ENCODE measurements at places on chromosomes 1 and 21.

DNA sequence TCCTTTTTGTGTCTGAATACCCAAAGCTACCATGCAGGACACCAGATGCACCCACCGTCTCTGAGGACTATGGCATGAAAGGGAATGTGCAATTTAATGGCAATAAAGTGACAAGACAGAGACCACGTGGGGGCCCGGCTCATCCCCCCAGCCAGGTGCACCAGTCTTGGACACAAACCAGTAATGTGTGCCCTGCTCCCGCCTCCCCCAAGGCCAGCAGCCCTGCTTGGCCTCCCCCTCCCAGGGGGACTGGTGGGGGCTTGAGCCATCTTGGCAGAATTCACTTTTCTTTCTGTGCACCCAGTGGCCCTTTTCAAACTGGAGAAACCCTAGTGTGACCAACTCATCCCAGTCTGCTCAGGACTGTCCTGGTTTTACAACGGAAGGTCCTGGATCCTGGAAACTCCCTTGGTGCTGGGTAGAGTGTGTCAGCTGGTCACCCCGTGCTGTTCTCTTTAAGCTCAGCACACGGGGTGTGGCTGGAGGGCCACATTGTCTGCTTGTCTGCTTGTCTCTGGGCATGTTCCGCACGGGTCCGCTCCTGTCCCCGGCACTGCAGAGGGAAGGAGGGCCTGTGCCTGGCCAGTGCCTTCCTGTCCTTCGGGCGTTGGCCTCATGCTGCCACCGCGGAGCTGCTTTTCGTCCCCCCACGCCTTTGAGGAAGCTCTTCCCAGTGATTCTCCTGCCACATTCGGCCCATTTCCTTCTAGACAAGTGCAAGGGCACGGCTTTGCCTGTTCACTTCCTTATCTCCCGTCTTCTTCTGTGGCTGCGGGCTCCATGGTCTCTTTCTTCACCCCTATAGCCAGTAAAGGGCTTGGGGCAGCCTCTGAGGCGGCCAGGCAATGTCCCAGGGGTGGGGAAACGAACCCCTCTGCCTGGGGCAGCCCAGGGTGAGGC lies 45.8 kb upstream of the TTC34 start:
- no peak for DNase-seq

DNA sequence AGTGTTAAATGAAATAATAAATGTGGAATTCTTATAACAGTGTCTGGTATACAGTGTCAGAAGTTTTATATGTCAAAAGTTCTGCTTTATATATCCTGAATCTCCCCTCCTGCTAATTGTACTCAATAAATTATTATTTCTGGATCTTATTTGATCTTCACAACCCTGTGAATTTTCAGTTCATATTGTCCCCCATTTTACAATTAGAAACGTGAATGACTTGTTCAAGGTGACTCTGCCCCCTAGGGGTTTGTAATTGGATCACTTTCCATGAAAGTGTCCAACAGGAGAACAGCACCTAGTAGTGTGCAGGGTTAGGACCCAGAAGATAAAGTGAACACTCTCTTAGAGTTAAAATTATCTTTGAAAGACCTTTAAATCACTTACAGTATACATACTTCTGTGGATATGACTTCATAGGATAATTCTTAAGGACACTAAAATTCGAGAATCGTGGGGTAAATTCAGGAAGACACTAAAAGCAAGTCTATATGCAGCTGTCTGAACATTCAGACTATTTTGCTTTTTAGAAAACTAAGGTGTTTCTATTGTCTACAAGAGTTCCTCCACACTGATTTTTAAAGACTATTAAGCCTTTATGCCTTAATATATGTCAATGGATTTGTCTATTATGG lies 4.5 kb upstream of the DDR2 start:
- DNase-seq: peak; percentile 32

DNA sequence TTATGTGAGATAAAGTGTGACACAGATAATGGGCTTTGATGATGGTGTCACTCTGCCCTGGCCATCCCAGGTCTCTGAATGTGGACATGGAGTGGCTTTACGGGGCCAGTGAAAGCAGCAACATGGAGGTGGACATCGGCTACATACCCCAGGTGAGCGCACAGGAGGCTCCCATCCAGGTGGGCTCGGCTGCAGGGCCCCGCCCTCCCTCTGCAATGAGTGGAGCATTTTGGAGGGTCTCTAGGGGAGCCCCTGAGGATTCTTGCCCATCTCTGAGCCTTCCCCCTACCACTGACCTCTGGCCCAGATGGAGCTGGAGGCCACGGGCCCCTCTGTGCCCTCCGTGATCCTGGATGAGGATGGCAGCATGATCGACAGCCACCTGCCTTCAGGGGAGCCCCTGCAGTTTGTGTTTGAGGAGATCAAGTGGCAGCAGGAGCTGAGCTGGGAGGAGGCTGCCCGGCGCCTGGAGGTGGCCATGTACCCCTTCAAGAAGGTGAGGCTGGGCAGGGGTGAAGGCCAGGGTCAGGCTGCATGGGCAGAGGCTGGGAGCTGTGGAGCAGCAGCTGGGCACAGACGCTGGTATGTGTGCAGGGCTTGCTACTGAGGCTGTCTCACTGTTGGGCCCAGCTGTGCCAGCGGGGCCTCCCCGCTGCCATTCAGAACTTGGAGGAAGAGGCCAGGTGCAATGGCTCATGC lies 8.2 kb upstream of the MTFR1L start:
- no peak for DNase-seq

DNA sequence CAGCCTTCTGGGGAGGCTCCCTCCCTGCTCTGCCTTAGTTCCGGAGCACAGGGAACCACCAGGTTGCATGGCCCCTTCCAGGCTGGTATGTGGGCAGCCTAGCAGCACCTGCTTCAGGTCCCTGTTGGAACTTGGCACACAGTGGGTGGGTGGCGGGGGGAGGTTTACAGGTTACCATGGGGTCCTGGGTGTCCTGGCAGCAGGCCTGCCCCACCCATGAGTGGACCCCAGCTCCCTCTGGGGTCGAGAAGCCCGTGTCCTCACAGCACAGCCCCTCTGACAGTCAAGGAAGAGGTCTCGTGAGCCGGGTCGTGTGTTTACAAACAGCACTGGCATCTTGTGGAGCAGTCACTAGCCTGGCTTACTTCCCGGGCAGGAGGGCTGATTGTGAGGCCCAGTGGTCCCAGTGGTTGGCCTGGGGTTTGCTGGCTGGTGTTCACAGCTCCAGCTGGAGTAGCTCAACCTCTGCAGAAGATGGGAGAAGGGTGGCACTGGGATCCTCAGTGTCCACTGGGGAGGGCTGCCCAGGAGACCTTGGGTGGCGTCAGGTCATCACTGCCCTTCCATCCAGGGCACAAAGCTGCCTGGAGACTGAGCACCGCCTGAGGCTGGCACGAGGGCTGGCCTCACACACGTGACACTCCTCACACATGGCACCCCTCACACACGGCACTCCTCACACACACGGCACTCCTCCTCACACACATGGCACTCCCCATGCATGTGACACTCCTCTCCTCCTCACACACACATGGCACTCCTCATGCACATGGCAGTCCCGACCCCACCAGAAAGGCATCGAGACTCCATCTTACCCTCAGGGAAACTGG lies 100.9 kb downstream of the RIPK4 start:
- no peak for DNase-seq

GRCh38 chr1:56496158-56496557 lies 83.2 kb downstream of the PLPP3 start:
- no peak for DNase-seq

DNA sequence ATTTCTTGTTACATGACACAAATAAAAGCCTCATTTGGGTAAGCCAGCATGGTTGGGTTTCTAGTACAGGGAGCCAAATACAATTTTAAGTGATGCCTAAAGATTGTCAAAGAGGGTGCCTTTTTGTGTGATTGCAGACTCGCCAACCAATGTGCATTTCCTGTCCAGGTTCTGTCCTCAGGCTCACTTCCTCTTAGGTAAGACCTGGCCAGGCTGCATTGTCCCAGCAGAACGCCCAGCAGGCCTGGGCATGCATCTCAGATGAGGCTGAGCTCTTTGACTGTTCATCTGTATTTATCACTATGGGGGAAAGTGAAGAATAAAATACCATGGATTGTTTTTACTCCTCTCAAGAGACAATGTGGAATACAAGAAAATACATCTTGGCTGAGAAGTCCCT lies 49.7 kb downstream of the KCNC4 start:
- no peak for DNase-seq

GRCh38 chr1:108842525-108843181 lies 14.2 kb downstream of the AKNAD1 start:
- no peak for DNase-seq

DNA sequence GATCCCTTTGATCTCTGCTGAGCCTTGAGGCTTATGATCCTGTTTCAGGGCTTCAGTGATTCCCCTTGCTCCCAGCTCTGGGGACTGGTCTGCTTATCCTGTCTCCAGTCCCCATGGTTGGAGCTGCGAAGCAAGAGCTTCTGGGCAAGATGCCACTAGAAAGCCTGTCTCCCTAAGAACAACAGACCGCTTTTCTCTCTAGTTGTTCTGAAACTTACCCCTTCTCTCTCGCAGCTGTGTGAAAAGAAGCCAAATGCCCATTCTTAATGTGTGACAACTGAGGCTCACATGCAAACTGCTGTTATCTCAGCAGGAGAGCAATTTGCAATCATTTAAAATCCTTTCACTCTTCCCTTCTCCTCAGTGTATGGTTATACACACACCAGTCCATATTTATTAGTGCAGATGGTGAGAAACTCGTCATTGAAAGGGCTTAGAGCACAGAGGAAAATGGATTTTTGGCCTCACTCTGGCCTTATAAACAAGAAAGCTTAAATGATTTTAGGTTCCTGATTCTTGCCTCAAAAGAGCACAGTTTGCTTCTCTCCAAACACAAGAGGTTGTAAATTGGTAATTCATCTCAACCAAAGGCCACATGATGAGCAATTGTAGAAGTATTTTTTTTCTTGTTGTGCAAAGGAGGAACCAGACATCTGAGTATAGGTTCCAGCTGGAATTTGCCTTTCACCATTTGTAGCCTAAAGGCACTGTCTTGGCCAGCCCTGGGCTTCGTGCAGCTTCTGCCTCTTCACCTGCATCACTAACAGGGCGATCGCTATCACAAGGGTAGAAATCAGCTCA lies 179.2 kb upstream of the LMO4 start:
- no peak for DNase-seq

DNA sequence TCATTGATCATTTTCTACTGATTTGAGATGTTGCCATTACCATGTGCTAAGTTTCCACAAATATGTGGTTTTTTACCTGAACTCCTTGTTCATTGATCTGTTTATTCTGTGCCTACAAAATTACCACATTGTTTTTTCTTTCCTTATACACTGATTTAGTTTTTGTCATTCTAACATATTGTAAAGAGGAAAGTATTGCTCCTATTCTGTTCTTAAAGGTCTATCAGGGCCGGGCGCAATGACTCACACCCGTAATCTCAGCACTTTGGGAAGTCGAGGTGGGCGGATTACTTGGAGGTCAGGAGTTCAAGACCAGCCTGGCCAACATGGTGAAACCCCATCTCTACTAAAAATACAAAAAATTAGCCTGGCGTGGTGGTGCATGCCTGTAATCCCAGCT lies 75.1 kb downstream of the CAMTA1 start:
- DNase-seq: no peak

DNA sequence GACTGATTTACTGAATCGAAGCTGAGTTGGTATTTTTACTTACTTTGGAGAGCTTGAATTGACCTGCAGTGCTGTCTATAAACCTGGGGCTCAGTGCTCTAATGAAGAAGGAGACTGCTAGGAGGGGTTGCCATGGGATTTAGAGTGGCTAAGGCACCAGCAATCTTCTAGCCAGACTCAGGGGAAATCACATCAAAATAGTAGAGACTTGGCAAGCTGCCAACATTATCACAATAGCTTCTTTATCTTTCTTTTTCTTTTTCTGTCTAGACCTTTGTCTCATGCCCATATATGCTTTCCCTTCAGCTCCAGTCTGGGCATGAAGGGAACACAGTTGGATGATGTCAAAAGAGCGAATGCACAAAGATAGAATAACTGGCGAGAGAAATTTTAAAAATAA lies 301.1 kb upstream of the DPYD start:
- DNase-seq: no peak

DNA sequence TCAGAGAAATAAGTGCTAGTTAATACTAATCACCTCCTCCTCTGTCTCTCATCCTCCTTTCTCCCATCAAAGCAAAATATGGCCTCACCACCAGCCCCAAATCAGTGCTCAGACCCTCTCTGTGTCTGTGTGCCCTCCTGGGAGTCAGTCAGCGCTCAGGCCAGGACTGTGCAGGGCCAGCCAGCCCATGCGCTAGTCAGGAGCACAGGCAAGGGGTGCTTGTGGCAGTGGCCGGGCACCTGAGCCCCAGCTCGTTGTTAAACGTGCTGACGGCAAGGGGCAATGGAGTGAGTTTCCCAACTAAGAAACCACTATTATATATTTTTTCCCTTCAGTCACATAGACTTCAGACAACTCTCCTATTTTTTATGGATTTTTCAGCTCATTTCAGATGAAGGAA lies 19.2 kb upstream of the PGD start:
- no peak for DNase-seq

- DNase-seq: no peak
Observed at GRCh38 chr1:7430047-7430608, 341.0 kb upstream of the VAMP3 start.

GRCh38 chr1:181044449-181044966 lies 10.7 kb downstream of the MR1 start:
- peak; percentile 45 for DNase-seq

DNA sequence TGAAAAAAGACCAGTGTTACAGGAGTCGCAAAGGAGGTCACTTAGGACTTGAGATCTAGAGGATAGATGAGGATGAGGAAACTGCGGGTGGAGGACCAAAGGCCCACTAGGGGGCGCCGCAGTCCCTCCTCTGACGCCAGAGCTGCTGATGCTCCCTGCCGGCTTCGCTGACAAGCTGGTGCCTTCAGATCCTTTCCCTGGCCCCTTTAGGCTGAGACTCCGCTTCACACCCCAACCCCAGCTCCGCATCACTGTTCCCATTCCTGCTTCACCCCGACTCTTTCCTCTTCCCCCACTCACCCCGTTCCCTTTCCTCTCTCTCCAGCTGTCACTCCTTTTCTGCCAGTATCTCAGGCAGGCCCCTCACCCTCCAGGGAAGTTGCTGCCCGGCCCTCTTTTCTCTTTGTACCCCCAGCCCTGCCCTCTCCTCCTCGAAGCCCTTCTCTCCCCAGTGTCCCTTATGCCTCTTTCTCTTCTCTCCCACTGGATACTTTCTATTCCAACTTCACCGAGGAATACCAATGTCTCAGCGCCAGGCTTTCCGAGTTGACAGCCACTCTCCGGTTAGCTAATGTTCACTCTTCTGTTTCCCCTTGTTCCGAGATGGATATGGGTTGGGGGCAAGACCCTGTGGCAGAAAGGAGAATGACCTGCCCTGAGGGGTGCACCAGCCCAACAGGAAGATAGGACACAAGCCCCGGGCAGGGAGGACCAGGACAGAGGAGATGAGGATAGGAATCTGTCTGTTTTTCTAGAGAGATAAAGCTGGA lies 4.5 kb downstream of the KCNJ9 start:
- DNase-seq: peak; percentile 53

DNA sequence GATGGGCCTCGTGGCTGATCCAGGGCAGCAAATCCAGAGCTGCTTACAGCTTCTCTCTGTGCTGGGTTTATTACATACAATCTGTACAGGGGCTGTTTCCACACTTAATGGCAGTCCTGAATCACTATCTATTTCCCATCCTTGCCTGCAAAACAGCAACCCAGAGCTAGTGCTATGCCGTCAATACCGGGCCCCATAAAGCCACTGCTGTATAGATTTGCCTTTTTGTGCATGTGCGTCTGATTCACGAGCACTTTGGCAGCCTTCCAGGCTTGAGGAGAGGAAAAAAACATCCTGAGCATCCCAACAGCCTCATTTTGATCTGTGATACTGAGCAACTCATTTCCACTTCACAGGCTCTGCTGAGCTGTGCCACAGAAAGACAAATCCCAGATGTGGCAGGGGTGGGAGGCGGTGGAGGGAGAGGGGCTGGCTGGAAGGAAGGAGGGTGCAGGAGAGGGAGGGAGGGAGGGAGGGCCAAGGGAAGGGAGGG lies 65.2 kb upstream of the TARBP1 start:
- peak; percentile 67 for DNase-seq

GRCh38 chr1:28718586-28719331 lies 18.0 kb upstream of the YTHDF2 start:
- no peak for DNase-seq

All from Jurkat, Clone E6-1 (cell line).